NCI-H748 treated with DMSO at 0.1 percent for 48 hours (cell line): ENCODE measurements at places on chromosomes 6 and 20.

DNA sequence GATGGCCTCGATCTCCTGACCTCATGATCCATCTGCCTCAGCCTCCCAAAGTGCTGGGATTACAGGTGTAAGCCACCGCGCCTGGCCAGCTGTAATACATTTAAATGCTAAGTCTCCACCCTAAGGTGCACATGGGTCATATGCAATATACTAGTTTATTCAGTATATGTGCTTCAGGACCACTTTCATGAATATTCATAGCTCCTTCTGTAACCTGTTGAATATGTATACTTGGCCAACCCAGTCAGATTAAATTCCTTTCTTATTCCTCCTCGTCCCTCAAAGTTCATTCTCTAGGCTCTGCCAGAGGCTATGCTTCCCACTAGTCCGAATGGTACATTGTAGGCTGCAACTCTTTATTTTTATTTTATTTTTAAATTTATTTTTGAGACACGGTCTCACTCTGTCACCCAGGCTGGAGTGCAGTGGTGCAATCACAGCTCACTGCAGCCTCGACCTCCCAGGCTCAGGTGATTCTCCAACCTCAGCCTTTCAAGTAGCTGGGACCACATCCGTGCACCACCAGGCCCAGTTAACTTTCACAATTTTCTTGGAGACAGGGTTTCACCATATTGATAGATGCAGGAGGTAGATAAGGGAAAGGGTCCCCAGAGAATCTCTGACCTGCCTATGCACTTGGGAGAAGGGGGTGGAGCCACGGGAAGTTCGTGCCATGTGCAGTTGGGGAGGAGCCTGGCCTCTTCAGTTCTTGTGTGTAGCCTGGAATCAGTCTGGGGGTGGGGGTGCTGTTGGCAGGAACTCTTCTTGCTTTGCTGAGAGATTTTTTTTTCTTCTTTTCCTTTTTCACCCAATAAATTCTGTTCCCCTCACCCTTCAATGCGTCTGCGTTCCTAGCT, 41.3 kb upstream of the DDR1 start:
- no peak for DNase-seq

DNA sequence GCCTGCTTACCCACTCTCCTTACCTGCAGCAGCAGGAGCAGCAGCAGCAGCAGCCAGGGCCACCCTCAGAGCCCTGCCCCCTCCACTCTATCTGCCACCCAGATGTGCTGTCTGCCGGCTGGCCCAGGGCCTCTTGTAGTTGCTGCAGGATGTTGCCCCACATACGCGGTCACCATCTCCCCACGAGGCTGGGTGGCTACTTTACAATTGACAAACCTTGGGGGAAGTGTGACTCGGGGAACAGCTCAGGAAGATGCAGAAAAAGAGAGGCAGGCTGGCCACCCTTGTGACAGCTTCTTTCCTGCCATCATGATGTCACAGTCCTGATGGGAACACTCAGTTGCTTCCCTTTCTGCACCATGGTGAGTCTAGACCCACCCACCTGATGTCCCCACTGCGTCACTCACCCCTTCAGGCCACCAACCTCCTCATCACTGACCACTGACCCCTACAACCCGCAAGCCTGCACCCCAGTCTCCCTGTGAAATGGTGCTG, 14.5 kb downstream of the TREM1 start:
- no peak for DNase-seq

GRCh38 chr6:29723666-29724588, 693 bp downstream of the HLA-F start:
- DNase-seq = no peak

DNA sequence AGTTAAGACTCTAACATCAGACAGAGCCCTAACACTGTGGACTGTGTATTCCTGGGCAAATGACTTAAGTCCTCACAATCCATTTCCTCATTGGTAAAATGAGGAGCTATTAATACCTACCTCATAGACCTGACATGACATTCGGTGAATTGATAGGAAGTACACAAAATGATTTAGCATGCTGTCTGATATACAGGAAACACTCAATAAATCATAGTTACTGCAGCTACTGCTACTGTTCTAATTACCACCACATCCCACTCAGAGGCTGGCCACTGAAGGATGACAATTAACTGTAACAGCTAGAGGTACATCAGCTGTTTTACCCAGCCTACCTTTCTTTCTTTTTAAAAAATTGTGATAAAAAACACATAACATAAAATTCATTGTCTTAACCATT, 87.7 kb downstream of the PLCG1 start:
- no peak for DNase-seq

DNA sequence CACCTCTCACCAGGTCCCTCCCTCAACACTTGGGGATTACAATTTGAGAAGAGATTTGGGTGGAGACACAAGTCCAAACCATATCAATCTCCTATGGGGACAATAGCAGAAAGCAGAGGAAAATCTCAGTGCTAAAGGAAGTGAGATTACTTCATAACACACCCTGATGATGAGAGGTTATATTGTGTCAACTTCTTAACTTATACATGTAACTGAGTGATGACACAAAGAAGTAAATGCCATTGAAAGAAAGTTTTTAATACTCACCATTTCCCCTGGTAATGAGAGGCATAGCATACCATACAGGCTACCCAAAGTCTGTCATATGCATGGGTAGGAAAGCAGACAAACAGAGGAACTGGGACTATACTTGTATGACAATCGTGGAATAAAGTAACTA, 137.2 kb downstream of the MMUT start:
- DNase-seq = no peak

DNA sequence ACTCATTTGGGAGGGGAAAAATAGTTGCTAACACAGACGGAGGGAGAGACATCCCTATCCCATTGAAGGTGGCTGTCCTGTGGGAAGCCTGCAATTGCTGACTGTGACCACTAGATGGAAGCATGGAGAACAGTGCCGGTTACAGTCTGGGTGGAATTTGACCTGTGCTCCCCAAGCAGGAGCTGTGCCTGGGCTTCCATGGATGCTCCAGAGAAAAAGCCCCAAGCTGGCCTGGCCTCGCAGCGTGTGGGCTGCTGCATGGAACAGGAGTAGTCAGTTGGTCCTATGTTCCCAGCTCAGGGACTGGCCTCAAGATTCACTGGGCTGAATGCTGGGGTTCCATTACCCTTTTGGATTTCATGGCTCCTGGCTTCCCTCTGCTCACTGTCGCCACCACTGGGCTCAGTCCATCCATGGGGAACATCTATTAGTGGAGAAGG, 116.3 kb upstream of the CHD6 start:
- DNase-seq = peak; percentile 38

DNA sequence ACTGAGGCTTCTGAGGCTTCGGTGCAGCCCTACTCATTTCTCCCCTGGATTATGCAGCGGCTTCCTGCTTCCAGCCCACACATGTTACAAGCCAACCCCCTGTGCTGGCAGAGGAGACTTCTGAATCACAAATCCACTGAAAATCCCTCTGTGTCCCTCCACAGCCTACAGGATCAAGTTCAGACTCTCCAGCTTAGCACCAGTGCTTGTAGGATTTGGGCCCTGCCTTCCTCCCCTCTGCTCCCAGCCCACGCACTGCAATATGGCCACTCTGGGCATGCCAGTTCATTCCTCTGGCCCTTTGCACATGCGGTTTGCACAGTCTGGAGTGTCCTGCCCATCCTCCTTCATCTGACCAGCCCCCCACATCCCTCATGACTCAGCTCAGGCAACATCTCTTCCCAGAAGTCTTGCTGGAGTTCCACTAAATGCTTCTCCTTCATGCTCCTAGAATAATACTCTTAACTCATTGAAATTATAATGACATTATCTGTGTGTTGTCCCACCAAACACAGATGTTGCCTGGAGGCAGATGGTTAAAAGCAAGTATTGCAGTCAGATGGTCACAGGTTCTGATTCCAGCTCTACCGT, 15.9 kb upstream of the MDGA1 start:
- no peak for DNase-seq

- DNase-seq = no peak
Measured at GRCh38 chr6:157070403-157071107, 252.8 kb downstream of the TMEM242 start.

- no peak for DNase-seq
Measured at GRCh38 chr6:25868436-25869183, 5.4 kb downstream of the SLC17A3 start.
